Ecto neural progenitor cell (in vitro differentiated cells): ENCODE measurements at places on chromosomes 3 and 15.
A peak's percentile ranks its signal among the peaks of the same experiment; 100 is the strongest.

DNA sequence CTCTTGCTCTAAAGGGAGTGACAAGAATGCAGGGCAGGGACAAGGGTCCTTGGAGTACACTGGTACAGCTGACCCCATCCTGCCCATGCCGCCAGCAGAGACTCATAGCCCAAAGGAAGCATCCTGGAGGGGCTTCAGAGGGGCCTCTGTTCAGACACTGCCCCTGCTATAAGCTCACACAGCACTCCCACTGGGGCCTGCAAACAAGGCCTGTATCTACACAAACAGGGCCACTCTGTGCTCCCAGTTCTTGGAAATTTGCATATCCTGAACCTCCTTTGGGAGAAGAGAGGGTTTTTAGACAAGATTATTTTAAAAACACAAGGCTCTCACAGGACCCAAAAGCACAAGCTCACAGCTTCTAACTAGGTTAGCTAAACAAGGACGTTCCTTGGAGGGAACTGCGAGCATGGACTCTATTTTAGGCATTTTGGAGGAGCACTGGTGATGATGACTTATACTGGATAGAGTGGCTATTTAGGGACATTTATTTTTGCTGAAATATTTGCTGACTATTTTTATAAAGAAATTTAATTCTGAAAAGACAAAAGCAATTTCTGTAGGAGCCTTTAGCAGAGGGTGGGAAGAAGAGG lies 16.4 kb upstream of the ANKRD34C start:
- no peak for DNase-seq

DNA sequence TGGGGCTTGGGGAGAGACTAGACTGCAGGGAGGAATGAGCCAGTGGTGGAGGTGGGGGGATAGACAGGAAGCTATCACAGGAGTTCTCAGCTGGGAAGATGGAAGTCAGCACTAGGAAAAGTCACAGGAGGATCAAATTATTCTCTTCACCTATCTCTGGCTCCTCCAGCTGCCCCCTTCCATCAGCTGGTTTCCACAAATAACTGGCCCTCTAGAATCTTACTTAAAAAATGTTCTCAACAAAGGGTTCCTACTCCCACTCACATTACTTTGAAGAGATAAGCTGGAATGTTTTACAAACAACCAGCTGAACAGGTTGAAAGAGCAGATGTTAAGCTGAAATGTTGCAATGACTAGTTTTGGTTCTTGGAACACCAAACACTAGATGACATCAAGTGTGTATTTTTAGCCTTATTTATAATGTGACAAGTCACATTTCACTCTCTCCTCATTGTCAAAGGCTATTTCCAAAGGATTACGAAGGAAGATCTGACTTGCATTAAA lies 102.7 kb upstream of the AADACL2 start:
- no peak for DNase-seq

GRCh38 chr3:65093641-65094040 lies 405.8 kb upstream of the ADAMTS9 start:
- DNase-seq = no peak

GRCh38 chr3:187610981-187611511 lies 59.1 kb downstream of the SST start:
- no peak for DNase-seq

DNA sequence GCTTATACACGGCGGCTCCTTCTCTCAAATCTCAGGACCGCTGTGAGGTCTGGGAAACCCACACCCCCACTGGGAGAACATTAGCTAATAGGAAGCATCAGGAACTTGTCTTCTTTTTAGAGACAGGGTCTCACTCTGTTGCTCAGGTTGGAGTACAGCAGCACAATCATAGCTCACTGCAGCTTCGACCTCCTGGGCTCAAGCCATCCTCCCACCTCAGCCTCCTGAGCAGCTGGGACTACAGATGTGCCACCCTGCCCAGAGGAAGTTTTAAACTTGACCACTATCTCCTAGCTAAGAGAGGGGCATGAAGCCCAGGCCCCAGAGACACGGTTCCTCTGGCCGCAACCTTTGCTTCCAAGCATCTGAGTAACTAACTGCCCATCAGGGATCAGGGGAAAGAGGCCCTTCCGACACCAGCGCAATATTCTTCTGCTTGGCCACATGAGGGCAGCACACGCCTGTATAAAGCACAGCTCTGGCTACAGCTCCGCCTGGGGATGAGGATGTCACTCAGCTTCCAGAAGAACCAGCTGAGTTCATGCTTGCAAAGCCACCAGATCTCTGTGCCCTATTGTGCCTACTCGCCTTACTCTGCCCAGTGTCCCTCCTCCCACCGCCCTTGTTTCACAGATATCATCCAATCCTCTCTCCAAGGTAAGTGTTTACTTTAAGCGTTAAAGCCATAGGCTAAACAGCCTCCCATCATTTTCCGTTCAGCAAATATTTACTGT lies 57.6 kb upstream of the SLC6A11 start:
- DNase-seq = peak; percentile 77

- DNase-seq = no peak
Measured at GRCh38 chr15:25812845-25813244, 50.3 kb downstream of the ATP10A start.

DNA sequence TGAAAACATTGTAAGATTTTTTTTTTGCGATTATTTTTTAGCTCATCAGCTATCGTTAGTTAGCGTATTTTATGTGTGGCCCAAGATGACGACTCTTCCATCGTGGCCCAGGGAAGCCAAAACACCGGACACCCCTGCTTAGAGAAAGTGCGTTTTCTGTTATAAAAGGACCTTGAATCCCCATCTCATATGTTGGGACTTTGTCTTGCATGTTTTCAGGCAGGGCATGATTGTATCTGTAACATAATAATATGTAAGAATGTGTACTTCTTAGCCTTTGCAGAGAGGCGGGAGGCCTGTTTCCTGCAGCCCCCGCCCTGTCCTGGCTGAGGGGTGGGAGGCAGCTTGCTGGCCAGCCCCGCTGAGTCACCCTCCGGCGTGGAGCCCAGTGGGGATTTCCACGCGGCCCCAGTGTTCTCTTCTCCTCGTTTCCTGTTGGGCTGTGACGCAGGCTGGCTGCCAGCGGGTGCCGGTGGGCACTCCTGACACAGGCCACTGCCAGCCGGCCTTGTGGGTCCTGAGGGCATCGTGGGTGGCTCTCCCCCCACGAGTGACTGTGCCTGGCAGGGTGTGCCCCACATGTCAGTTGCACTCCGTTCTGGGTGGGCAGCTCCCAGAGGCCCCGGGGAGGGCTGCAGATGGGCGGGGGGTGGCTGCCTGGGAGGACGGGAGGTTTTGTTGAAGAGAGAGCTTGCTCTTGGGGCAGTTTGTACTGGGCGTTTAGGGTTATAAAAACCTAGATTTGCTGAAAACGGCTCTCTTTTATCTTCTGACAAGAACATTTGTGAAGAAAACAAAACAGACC lies 55.6 kb downstream of the SMAD3 start:
- DNase-seq = no peak

DNA sequence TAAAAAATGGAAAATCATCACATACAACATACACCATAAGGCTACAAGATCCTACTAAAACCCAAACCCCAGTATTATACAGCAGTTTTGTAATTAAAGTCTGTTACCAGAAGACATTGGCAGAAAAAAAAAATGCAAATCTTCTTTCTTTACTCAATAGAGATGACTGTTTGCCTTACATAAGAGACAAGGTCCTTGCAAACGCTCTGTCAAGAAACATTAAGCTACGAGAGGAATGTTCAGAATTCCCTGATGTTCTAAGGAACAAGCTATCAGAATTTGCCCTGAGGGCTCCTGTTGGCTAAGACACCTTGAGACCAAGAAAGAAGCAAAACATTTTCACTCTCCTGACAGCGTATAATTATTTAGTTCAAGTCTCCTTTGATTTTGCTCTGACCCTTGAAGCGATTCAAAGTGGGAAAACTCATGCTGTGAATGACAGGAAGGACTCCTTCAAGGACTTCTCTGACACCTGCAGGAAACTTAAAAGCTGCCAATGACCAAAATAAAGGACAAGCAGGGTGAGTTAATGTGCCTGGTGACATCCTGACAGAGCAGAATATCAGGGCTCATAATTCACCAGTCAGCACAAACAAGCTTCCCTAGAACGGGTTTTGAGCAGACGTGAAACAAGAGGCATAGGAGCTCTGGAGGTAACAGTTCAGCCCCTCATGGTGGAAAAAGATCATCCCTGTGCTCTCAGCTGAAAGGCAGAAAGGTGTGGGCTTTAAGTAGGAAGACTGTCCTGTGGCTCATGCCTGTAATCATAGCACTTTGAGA lies 2.5 kb downstream of the SCAMP2 start:
- no peak for DNase-seq

GRCh38 chr15:37789881-37790280 lies 144.6 kb upstream of the TMCO5A start:
- no peak for DNase-seq

DNA sequence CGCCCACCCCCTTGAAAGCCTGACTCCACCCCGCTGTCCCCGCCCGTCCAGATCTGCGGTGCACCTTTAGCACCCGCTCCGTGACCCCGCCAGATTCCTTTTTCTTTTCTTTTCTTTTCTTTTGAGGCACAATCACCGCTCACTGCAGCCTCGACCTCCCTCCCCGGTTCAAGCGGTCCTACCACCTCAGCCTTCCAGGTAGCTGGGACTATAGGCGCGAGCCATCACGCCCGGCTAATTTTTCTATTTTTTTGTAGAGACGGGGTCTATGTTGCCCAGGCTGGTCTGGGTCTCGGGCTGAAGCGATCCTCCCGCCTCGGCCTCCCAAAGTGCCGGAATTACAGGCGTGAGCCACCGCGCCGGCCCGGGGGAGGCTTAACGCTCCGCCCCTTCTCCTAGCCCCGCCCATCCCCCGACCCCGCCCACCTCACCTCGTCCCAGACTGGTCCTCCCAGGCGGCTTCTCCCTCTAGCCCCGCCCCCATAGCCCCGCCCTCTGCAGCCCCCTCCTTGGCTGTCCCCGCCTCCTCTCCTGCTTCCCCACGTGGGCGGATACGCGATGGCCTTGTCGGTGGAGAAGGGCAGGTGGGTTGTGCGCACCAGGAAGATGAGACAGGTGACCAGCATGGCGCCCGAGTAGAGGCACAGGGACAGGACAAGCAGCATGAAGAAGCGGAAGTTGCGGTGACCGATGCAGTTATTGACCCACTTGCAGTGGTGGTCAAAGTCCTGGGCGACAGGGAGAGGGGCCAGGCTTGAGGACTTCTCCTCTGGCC lies 3.2 kb downstream of the ZDHHC19 start:
- DNase-seq = peak; percentile 82

DNA sequence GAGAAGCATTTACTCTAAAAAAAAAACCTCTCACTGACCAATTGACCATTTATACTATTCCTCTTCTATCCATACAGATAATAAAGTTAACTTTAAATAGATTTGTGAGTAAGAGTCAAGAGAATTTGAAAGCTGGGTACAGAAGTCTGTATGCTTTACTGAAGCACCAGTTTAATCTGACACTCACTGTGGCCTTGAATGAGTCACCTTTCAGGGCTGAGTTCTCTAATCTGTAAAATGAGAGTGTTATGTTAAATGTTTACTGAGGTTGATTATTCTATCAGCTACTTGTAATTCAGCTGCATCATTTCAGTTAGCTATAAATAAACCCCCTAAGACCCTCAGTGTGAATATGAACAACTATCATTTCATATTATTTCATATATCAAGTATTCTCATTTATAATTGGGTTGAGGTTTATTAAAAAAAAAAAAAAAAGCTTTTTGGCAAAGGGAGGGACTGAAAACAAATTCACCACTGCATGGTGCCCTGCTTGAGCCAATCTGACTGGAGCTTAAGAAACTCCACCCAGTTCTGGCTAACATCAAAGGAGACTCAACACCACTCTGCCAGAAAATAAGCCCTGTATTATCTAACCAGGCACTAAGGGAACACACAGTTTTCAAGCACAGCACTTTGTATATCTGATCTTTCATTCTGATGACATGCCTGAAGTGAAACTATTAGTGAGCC lies 2.8 kb downstream of the MAP4 start:
- DNase-seq = no peak

- DNase-seq = peak; percentile 89
Measured at GRCh38 chr15:78241017-78241416, 6.7 kb upstream of the ACSBG1 start.

DNA sequence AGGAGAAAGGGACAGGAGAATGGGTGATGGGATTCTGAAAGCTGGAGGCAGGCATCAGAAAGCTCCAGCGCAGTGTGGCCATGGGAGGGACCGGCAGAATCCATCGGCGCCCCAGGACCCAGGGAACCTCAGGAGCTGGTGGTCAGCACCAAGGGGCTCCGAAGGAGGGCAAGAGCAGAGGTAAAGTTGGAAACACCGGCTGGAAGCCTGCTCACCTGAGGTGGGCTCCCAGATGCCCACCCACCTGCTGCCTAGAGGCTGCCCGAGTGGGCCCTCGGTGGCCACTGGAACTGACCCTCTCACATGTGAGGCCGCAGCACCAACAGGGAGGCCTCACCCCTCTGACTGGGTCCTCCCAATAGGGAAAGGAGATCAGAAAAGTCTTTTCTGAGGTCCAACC lies 10.3 kb upstream of the ZXDC start:
- no peak for DNase-seq

DNA sequence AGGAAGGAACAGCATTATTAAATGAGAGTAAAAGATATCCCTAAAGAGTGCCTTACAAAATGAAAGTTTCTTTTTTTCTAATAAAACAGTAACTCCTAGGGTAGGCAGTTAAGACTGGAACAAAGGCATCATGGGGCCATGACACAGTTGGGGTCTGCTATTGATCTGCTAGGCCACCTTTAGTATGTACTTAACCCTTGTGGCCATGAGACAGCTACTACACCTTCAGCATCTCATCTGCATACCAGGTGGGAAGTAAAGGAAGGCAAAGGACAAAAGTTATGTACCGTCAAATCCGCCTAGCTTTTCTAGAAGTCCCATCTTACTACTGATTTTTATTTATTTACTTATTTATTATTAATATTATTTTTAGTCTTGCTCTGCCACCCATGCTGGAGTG lies 93.8 kb upstream of the FHIT start:
- DNase-seq = no peak

DNA sequence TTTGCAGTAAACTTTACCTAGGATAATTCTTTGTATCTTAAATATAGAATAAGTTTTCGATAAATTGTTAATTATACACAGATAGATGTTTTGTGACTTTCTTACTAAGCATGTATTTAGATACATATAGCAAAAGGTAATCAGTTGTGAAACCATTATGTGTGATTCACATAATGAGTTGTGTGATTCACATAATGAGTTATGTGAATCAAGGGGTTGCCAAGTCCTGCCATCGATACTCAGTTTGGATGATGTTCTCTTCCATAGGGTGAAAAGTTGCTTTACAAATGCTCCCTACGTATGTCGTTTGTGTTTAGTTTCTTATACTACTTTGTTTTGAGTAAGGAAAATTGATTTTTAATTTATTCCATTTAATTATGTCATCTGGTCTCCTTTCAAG lies 682.1 kb downstream of the MECOM start:
- DNase-seq = no peak

GRCh38 chr3:150727653-150728502 lies 24.2 kb upstream of the ERICH6 start:
- peak; percentile 33 for DNase-seq
